HFFc6 (cell line): ENCODE measurements at places on chromosomes 13 and 19. TPM values are rescaled to one million over a fixed set of nuclear protein-coding genes. Genes with fewer than 3 reads are reported as not detected.

DNA sequence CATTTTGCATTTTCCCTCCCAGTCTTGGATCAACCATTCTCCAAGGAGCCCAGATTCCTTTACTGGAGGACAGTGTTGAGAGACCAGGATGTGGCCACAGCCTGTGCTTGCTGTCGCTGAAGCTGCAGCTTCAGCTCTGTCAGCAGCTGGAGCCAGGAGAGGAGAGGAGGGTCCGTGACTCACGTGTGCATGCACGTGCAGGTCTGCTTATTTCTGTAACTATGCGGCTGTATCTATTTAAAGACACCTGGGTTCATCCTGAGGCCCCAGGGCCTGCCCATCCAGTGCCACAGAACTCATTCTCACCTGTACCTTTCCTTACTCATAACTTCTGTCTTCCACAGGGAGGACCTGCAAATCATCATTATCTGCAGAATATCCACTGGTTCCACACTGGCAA is 8.2 kb upstream of the LAMP1 start:
- DNase-seq: no peak
- H3K36me3 ChIP-seq: no peaks in the 10 kb centered on the region

ADGRE3 gene
- total RNA-seq: not detected in 3 replicates

- no peak for DNase-seq
- H3K4me3 ChIP-seq: no peak overlapping the region
- H3K27ac ChIP-seq: no peak overlapping the region
- no peaks in the 10 kb centered on the region for H3K36me3 ChIP-seq
- peaks cover 2% of the 10 kb centered on the region; the same call in 1 of the 2 replicates for H3K27me3 ChIP-seq
- no peaks in the 10 kb centered on the region for H3K4me1 ChIP-seq
Observed at GRCh38 chr13:78758549-78758948, 99.6 kb upstream of the OBI1 start.

KLK4 gene
- total RNA-seq: not detected in 3 replicates

GRCh38 chr13:41354416-41354815 is 43.3 kb downstream of the NAA16 start:
- H3K4me1 ChIP-seq: peaks cover 21% of the 10 kb centered on the region
- no peaks in the 10 kb centered on the region for H3K27me3 ChIP-seq
- no peak overlapping the region; the same call in 1 of the 2 replicates for H3K27ac ChIP-seq

DNA sequence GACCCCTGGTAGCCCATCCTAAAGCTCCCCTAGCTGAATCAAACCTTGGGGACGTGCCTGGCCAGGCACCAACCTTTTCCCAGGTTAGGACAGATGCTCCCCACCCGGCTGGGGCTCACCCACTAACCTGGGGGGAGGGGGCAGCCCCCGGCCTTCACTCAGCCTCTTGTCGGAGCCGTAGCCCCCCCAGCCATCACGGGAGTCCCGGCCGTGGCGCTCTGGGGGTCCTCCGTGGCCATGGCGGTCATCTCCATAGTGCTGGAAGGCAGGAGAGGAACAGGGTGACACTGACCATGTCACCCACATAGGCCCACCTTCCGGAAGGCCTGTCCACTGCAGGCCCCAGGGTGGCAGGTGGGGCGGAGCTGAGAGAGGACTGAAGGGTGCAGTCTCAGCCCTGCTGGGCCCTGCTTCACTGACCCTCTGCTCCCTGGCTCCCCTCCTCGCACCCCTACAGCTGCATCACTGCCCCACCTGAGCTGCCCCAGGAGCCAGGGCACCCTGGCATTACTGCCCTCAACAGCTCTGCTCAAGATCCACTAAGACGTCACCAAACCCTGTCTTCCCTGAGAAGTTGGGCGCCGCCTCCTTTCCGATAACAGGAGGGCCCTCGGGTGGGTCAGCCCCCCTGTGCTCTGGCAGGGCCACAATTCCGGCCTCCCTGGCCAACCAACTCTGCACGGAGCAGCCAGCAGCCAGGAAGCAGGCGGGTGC is 22.6 kb upstream of the TINCR start:
- no peak overlapping the region for H3K27ac ChIP-seq
- H3K4me3 ChIP-seq: no peak overlapping the region
- H3K4me1 ChIP-seq: no peaks in the 10 kb centered on the region
- H3K36me3 ChIP-seq: peaks cover 34% of the 10 kb centered on the region
- H3K27me3 ChIP-seq: no peaks in the 10 kb centered on the region; the same call in 1 of the 2 replicates

GRCh38 chr19:9381361-9381785 is 18.6 kb downstream of the ZNF177 start:
- no peak overlapping the region for H3K27ac ChIP-seq
- H3K36me3 ChIP-seq: peaks cover 88% of the 10 kb centered on the region

GRCh38 chr13:45833663-45834375 is 17.7 kb downstream of the SIAH3 start:
- H3K36me3 ChIP-seq: no peaks in the 10 kb centered on the region
- H3K27me3 ChIP-seq: peaks cover 6% of the 10 kb centered on the region
- no peak overlapping the region for H3K4me3 ChIP-seq
- H3K27ac ChIP-seq: no peak overlapping the region

DNA sequence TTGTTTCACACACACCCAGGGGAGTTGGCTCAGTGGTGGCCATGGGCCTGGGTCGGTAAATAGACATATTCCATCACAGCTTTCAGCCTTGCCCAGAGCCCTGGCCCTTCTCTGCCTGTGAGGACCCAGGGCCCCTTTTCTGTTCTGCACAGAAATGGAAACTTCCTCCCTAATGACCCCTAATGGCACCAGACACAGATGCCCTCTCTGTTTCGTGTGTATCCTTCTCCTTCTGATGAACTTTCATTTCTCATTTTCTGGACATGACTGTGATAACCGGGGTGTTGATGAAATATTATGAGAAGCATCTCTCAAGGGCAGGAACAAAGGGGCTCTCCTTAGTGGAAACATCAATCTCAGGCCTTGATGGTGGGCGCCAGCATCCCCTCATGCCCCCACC is 12.8 kb downstream of the LILRA1 start:
- no peak overlapping the region for H3K27ac ChIP-seq
- no peaks in the 10 kb centered on the region for H3K4me1 ChIP-seq
- no peak overlapping the region for H3K4me3 ChIP-seq
- H3K27me3 ChIP-seq: peaks cover 2% of the 10 kb centered on the region
- H3K36me3 ChIP-seq: peaks cover 16% of the 10 kb centered on the region

DNA sequence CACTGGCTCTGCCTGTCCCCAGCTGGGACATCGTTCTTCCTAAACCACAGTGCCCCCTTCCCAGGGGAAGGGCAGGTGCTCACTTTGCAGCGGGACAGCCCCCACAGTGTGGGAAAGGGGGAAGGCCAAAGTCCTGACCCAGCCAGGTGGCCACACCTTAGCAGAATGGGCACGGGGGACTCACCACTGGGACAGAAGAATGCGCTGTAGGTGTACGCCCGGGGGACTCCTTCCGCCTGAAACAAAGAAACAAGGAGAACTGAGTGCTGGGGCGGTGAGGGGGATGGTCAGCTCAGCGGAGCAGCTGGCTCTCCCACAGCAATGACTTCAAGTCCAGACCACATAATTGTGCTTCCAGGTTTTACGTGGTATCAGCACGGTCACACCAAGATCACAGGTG is 49.4 kb downstream of the F2RL3 start:
- H3K27ac ChIP-seq: no peak overlapping the region
- no peak overlapping the region for H3K4me3 ChIP-seq
- H3K36me3 ChIP-seq: no peaks in the 10 kb centered on the region
- H3K4me1 ChIP-seq: no peaks in the 10 kb centered on the region
- DNase-seq: no peak

OR7D2 gene
- not detected in 3 replicates for total RNA-seq

- H3K27ac ChIP-seq: no peak overlapping the region
- no peaks in the 10 kb centered on the region for H3K36me3 ChIP-seq
- no peak overlapping the region for H3K4me3 ChIP-seq
- no peak for DNase-seq
- H3K27me3 ChIP-seq: peaks cover 51% of the 10 kb centered on the region
- 0 out of 2 replicates have a peak, but pooled peaks cover 6% of the 10 kb centered on the region for H3K4me1 ChIP-seq
Observed at GRCh38 chr19:33343301-33343700, 30.2 kb upstream of the CEBPG start.

FFAR2 gene
- not detected in 2 replicates for total RNA-seq

PCSK4 gene
- 0.41 to 1.2 TPM (median 0.61 TPM) in 3 replicates for total RNA-seq

DNA sequence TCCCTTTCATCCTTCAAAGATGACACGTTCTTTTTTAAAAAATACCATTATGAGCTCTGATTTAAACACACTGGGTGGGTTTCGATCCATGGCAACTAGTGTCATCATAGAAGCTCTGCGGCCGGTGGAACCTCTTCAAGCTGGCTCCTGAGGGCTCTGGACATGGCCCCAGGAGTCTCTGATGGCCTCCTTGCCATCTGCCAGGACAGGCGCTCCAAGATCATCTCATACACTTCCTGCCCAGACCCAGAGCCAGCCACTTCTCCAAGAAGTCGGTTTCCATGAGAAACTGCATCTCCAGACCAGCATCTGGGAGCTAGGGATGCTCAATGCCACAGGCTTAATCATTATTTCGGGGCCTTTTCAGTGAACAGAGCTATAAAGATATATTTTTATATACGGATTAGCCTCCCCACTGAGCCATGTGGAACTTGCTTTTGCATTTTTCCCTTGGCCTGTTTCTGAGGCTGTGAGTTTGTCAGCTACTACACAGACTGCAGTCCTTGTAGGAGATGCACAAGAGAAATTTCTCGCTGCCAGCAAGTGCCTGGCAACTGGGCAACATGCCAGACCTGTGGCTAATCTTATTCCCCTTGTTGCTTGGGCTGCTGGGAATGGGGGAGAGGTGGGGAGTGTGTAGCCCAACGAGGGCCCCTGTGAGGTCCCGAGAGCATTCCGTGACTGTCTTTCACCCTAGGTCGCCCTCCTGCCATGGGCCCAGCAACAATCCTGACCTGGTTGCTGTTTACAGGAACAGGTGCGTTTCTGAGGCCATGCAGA is 15.9 kb downstream of the SUGP1 start:
- no peak for DNase-seq
- H3K27me3 ChIP-seq: no peaks in the 10 kb centered on the region; the same call in 1 of the 2 replicates
- H3K36me3 ChIP-seq: peaks cover 11% of the 10 kb centered on the region; the same call in 1 of the 2 replicates
- no peak overlapping the region for H3K4me3 ChIP-seq

DNA sequence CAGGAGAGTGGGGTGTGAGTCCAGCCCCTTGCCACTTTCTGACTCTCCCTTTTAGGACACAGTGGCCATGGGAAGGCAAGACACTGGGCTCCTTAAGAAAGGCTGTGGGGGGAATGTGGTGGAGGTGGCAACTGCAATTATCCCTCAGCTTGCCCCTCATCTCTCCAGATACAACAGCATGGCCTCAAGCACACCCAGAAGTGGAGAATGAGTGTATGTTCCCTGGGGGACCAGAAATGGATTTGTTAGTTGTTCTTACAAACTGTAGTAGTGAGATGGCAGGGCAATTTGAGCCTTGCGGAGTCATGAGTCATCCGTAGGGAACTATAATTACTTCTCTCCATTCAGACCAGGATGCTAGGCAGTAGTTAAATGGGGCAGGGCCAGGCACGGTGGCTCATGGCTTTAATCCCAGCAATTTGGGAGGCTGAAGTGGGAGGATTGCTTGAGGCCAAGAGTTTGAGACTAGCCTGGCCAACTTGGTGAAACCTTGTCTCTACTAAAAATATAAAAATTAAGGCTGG is 25.6 kb upstream of the CXCL17 start:
- peak; percentile 80 for DNase-seq
- peaks cover 16% of the 10 kb centered on the region for H3K27me3 ChIP-seq
- no peaks in the 10 kb centered on the region for H3K36me3 ChIP-seq
- peak overlapping the region; percentile 28 for H3K4me3 ChIP-seq
- H3K4me1 ChIP-seq: peaks cover 38% of the 10 kb centered on the region

DNA sequence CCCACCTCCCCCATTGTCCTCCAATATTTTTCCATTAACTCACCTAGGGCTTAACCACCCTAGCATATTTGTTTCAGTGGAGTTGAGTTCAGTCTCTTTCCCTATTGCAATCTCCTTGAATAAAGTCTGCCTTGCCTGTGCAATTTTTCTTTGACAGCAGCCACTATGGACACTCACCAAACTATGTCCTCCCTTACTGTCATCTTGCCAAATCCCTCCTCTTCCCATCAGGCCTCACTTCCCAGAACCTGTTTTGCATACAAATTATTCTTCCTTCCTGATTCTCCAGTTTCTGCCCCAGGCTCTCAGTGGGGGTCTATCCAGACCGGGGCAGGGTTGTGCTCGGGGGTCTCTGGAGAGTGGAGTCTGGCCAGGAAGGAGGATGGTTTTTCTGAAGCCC is 2.2 kb upstream of the LYPD5 start:
- no peak overlapping the region for H3K4me3 ChIP-seq
- H3K36me3 ChIP-seq: no peaks in the 10 kb centered on the region

ATXN8OS gene
- total RNA-seq: not detected in 3 replicates

DNA sequence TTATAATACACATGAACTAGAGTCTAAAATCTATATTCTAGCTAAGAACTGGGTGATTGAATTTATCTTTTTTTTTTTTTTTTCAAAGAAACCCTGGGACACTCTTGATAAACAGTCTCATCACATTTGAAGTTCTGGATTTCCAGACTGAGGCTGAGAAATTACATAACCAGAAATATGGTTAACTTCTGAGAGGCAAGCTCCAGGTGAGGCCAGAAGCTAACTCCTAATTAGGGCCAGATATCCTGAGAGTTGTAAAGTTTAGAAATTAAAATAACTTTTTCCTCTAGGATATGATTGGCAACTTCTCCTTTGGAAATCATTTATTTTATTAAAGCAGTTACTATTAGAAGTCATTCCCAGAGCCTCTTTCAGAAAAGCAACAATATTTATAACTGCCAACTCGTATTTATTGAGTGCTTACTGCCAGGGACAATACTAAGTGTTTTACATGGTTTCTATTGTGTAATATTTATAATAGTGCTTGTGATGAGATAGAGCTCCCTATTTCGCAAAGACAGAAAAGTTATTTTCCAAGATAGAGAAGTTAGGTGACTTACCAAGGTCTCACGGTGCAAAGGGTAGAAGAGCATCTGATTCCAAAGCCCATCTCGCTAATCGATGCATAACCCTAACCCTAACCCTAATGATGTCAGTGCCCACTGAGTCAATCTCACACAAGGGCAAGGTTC is 187.7 kb downstream of the DCT start:
- no peak for DNase-seq
- no peaks in the 10 kb centered on the region for H3K36me3 ChIP-seq
- H3K27ac ChIP-seq: no peak overlapping the region
- H3K27me3 ChIP-seq: no peaks in the 10 kb centered on the region; the same call in 1 of the 2 replicates
- H3K4me1 ChIP-seq: peaks cover 3% of the 10 kb centered on the region

CD22 gene
- 0.24 to 0.83 TPM (median 0.27 TPM) in 3 replicates for total RNA-seq

MBD3L3 gene
- total RNA-seq: not detected in 3 replicates

GRCh38 chr13:42094516-42095040 is 46.1 kb downstream of the DGKH start:
- no peaks in the 10 kb centered on the region for H3K27me3 ChIP-seq
- no peaks in the 10 kb centered on the region for H3K4me1 ChIP-seq
- peaks cover 17% of the 10 kb centered on the region for H3K36me3 ChIP-seq
- DNase-seq: no peak
- H3K27ac ChIP-seq: no peak overlapping the region

CGB3 gene
- 0.26 to 0.53 TPM in 2 of 3 replicates, not detected in the other for total RNA-seq

GRCh38 chr19:30028118-30028991 is 86.3 kb downstream of the URI1 start:
- no peaks in the 10 kb centered on the region for H3K27me3 ChIP-seq
- H3K27ac ChIP-seq: no peak overlapping the region
- no peak for DNase-seq
- H3K4me1 ChIP-seq: peaks cover 32% of the 10 kb centered on the region

CACNG6 gene
- total RNA-seq: not detected in 2 replicates

DNA sequence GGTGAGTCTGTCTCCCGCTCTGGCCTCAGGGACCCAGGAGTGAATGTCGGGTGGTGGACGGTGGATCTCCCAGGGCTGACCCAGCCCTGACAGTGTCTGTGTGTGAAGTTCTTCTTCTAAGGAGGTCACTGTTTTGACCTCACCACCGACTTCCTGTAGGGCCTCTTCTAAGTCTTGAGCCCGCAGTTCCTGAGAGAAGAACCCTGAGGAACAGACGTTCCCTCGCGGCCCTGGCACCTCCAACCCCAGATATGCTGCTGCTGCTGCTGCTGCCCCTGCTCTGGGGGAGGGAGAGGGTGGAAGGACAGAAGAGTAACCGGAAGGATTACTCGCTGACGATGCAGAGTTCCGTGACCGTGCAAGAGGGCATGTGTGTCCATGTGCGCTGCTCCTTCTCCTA is at the start of gene SIGLEC7:
TSS of gene SIGLEC7 (plus strand) at position 183 of the 400 bp plus-strand sequence. CDS start at position 252, 69 bp downstream.
- DNase-seq: no peak
- no peak within 1 kb of the TSS for H3K4me3 ChIP-seq
- no peaks in the 10 kb centered on the region for H3K4me1 ChIP-seq
- H3K36me3 ChIP-seq: no peaks in the 10 kb centered on the region

COX6B1 gene
- 425 to 463 TPM (median 454 TPM) in 3 replicates for total RNA-seq
